ENCODE measurements at places on chromosomes 3 and 15. TPM values are rescaled to one million over a fixed set of nuclear protein-coding genes. Genes with fewer than 3 reads are reported as not detected.

DNA sequence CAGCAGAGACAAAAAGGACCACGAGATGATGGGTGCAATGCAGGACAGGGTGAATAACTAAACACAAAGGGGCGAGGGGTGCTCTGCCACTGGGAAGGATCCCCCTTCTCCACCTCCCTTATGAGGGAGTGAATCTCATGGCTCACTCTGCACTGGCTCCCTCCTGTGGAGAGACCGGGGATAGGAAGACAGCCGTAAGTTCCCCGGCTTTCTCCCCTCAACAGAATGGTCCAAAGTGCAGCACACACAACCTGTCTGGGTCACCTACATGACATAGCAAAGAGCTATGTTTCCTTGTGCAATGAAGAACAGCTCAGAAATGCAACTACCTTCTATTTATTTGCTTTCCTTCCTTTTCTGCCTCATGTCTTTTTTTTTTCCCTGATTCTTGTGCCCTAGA lies 7.8 kb upstream of the ACSBG1 start:
- DNase-seq: no peak

GRCh38 chr15:57769266-57769665 lies 62.8 kb downstream of the POLR2M start:
- DNase-seq: no peak

Gene CASR
- 0.02 TPM for total RNA-seq

Gene FSIP1
- total RNA-seq: 0.50 TPM

Gene OR5H15
- total RNA-seq: not detected

- no peak for DNase-seq
These were observed 5.3 kb downstream of the TNFSF10 start for GRCh38 chr3:172517859-172518466.

Data from mesothelial cell of epicardium (in vitro differentiated cells).